ENCODE measurements at places on chromosomes 2 and 18.

DNA sequence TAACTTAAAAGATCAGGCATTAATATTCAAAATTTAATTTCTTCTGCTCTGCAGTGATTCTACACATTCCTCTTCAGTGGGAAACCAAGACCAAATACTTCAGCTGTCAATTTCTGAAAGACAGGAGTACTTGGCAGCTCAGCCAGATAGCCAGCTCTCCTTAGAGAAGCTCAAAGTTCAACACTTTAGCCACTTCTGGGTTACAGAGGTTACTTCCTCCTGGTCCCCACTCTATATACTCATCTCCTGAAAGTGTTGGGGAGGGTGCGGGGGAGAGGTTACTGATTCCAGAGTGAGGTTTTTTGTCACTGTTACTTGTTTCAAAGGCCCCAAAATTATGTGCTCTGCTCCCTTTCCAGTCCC, 4.1 kb downstream of the CYTIP start:
- no peak for DNase-seq

GRCh38 chr2:177187631-177188312, 24.8 kb upstream of the HNRNPA3 start:
- DNase-seq: no peak

- DNase-seq: no peak
Observed at GRCh38 chr2:172098650-172099471, 3.8 kb downstream of the DLX2 start.

- no peak for DNase-seq
Observed at GRCh38 chr2:142707318-142707717, 170.1 kb upstream of the KYNU start.

GRCh38 chr2:11932962-11933361, 186.5 kb downstream of the LPIN1 start:
- no peak for DNase-seq

- no peak for DNase-seq
Observed at GRCh38 chr2:223700221-223700620, 98.1 kb upstream of the SCG2 start.

DNA sequence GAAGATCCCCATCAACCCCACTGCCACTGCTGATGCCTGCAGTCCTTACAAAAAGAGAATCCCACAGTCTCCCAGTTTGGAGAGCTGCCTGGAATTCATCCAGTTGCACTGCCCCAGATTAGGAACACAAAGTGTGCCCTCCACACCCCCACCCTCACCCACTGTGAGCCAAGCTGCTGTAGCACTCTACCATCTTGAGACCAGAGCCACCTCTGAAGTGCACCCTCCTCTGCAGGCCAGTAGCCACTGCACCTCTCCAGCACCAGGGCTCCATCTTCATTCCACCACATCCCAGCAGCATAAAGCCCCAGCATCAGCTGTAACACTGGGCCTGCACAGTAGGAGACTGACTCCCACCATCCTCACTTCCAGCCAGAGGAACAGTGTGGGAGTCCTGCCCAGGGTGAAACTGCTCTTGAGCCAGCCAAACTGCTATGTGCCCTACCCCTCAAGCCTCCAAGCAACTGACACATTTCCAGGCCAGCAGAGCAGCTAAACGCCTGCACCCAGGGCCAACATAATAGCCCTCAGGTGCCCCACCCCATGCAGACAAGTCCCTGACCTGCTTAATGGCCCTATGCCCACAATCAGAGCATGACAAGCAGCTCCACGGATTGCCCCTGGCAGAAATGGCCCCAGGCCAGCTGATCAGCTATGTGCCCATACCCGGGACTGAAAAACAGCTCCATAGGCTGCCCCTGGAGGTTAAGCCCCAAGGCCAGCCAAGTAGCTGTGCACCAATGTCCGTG, 206.0 kb downstream of the ATAD2B start:
- DNase-seq: no peak

DNA sequence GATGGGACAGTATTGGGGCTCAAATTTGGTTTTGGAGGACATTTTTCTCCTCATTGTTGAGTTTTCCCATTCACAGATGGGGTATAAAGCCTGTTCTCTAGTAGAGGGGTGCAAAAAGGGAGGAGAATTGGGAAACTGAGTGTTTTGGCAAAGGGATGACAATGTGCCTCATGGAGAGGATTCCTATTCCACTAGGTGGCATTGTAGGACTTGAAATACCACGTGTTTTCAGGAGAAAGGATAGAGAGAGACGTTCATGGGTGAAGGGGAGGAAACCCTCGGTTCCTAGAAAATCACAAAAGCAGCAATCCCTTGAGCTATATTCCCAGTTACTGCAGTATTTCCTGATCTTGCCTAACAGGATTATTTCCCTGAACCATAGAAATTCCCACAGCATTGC, 113.7 kb upstream of the SRD5A2 start:
- no peak for DNase-seq

DNA sequence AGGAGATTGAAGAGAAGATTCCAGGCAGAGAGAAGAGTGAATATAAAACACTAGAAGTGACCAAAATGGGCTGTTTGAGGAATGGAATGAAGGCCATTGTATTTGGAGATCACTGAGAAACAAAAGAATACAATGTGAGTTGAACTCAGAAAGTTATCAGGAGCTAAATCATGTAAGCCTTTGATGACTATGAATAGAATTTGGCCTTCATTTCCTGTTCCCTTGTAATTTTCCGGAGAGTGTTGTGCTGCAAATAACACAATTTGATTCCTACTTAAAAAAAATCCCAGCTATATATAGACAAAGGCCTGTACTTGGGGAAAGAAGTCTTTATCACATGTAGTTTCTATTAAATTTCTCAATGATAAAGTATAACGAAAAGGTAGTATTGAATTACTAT, 33.7 kb upstream of the KYNU start:
- DNase-seq: no peak

- no peak for DNase-seq
Observed at GRCh38 chr18:63553081-63553480, 10.9 kb downstream of the SERPINB12 start.

- DNase-seq: no peak
Observed at GRCh38 chr2:219045937-219046550, 4.7 kb upstream of the CFAP65 start.

DNA sequence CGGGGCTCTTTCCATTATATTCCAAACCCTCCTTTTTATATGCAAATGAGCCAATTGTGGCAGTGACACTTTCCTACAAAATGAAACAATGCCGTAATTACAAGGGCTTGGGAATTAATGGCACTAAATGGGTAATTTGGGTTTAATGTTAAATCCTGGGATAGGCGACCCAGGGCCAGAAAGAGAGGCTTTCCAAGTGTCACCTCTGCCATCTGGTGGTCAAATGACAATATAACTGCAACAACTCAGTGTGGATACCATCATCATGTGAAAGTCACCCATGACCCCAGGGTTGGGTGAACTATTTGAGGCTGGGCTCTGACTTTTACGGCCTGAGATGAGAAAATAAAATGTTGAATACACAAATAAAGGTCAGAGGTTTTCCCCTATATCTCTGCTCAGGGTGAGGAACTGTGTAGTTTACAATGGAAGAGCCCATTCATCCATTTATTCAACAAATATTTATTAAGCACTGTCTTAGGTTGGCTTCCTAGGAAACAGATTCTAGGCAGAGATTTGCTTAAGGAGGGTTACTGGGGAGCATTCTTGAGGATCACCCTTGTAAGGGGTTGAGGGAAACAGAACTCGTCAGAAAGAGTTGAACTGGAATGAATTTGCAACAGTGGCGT, 13.6 kb upstream of the THADA start:
- DNase-seq: no peak

DNA sequence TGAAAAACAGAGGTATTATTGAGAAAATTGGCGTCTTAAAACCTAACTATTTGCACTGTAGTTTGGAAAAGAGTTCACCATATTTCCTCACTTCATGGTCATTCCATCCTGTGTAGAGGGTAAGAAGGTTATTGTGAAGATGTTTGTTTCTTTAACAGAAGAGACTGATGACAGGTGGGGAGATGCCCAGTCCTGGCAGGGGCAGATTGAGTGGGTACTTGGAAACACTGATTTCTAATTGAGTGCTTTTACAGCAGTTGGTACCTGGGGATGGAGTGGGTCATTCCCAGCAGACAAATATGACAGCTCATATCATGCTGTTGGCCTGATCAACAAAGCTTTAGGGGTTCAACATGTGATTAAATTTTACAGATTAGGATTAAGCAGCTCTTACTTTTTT, 67.5 kb downstream of the MYOM1 start:
- no peak for DNase-seq

GRCh38 chr2:136106505-136106904, 11.4 kb downstream of the CXCR4 start:
- no peak for DNase-seq

GRCh38 chr2:213229814-213230213, 54.5 kb upstream of the SPAG16 start:
- no peak for DNase-seq

GRCh38 chr2:190695739-190696138, 46.9 kb downstream of the NAB1 start:
- DNase-seq: no peak

GRCh38 chr2:8884812-8885211, 47.4 kb upstream of the KIDINS220 start:
- DNase-seq: no peak

GRCh38 chr2:117770730-117771129, 43.8 kb upstream of the DDX18 start:
- no peak for DNase-seq

GRCh38 chr2:117190856-117191559, 623.5 kb upstream of the DDX18 start:
- no peak for DNase-seq

DNA sequence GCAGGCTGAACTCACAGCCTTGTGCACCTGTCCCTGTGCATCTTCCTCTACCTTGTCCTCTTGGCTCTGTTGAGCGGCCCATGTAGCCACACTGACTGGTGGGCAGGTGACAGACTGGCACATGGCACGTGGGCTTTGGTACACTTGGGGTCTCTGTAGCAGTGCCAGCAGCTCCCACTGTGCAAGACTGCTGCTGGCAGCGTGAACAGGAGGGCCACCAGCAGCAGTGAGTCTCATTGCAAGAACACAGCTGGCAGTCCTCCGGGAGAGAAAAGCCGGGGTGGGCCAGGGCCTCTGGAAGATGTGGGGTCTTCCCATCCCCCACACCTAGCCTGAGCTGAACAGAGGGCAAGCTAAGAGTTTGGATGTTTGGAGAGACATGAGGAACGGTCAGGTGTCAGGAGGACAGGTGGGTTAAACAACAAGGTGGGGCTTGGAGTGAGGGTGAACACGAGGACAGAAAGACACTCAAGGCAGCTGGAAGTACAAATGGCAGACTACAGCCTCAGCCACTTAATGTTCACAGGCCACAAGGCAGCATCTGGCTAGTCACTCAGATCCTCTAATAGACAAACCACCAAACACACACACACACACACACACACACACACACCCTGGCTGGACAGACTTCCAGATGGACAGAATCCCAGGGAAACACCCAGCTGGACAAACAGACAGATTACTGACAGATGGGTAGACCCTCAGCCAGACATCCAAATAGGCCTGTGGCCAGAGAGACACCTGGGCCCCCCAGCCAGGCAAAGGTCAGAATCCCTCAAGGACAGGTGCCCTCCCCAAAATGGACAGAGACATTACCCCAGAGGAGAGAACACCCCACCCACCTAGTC, 2.3 kb upstream of the PTPN18 start:
- DNase-seq: no peak

- DNase-seq: no peak
Observed at GRCh38 chr2:16644221-16644925, 21.3 kb downstream of the CYRIA start.

DNA sequence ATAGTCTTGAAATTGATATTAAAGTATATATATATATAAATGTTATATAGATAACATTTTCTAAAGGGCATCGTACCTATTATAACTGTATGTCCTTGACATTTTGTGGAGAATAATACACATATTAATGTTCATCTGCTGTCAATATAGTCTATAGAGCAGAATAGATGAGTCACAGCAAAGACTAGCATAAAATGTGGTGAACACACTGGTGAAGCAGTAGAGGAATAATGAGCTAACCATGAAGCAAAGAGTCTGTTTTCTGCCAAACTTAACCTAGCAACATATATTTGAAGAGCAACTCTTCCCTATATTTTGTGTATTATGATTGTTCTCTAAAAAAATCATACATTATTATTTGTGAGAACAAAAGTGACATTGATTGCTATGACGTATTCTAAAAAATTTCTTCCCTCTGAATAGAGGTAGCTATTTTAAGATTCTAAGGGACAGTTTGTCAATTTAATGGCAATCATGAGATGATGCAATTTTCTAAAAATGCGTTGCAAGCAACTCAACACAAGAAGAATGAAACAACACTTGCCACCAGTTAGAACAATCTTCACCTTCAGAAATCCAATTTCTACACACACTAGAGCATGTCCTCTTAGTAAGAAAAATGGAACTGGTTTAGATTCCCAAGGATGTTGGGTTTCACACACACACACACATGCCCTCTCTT, 22.0 kb downstream of the DOCK10 start:
- no peak for DNase-seq

GRCh38 chr2:136411946-136412345, 294.0 kb upstream of the CXCR4 start:
- no peak for DNase-seq

Data from activated T-helper 9 cell treated with anti-CD3 and anti-CD28 coated beads, Interleukin-2, amount 50 U/mL, for 16 hours (primary cell).